HCT116 (cell line): ENCODE measurements at places on chromosomes 16 and 17. TPM values are rescaled to one million over a fixed set of nuclear protein-coding genes. Genes with fewer than 3 reads are reported as not detected.

DNA sequence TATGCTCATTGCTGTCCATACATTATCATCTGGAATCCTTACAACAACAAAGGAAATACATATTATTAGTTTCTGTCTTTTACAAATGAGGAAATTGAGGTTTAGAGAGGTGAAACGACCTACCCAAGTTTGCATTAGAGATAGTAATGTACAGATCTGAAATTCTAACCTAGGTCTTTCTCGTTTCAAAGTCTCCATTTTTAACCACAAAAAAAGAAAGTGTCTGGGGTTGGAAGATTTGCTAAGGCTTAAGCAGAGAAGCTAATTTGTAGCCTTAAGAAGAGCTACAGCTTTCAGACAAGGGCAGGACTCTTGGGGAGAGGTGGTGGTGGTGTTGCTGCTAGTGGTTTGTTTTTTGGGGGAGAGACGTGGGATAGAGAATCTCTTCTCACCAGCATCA is 19.2 kb downstream of the CIITA start:
- H3K27me3 ChIP-seq, result peaks cover 16% of the 10 kb centered on the region
- no peak for DNase-seq

Gene P2RX1
- not detected for total RNA-seq

- no peak overlapping the region for H3K27ac ChIP-seq
- no peaks in the 10 kb centered on the region for H3K27me3 ChIP-seq
- peak; percentile 61 for DNase-seq
- no peak overlapping the region for H3K4me3 ChIP-seq
- peaks cover 8% of the 10 kb centered on the region for H3K4me1 ChIP-seq
- no peaks in the 10 kb centered on the region for H3K36me3 ChIP-seq
Measured at GRCh38 chr17:42101513-42102292, 3.4 kb upstream of the ZNF385C start.

DNA sequence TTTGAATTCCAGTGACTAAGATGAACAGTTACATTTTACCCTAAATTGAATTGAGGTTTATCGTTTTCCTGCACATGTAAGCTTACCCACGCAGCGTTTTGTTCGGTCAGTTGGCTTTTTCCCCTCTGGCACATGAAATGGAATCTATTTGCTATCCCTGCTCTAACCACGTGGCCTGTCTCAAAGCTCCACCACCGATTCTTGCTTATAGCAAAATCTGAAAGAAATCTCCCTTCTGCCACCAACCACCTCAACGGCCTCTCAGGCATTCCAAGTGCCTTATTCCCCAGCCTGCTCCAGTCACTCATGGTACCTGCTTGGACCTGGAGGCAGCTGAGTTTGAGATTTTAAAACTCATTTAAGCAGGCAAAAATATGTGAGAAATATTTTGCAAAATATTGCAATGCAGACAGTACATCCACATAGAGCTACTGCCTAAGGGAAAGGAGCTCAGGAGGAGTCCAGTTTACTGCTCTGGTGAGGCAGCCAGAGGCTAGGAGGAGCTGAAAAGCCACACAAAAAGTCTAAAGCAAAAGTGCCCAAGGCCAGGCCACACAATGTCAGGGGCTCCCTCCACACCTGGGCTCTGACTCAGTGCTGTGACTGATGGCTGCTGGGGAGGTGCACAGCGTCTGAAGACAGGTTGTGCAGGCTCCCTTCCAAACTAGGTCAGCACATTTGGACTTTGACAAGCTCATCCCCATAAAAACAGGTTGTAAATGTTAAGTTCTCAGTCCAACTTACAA is 26.4 kb downstream of the ARHGAP17 start:
- DNase-seq, result peak; percentile 6
- no peak overlapping the region for H3K4me3 ChIP-seq
- peaks cover 29% of the 10 kb centered on the region for H3K4me1 ChIP-seq
- no peaks in the 10 kb centered on the region for H3K27me3 ChIP-seq

Gene PLXDC1
- 1.8 TPM for total RNA-seq

- no peaks in the 10 kb centered on the region for H3K36me3 ChIP-seq
Measured at GRCh38 chr17:27511168-27511883, 55.1 kb downstream of the KSR1 start.

DNA sequence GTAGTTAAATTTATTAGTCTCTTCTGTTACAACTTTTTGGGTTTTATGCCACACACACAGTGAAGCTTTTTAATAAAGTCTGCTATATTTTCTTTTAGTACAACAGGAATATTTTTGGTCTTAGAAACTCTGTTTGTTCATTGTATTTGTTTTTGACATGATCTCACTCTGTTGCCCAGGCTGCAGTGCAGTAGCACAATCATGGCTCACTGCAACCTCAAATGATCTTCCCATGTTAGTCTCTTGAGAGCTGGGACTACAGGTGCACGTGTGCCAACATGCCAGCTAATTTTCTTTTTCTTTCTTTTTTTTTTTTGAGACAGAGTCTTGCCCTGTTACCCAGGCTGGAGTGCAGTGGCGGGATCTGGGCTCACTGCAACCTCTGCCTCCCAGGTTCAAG is 27.1 kb downstream of the PPM1D start:
- no peak overlapping the region for H3K4me3 ChIP-seq
- H3K27me3 ChIP-seq, result no peaks in the 10 kb centered on the region
- no peaks in the 10 kb centered on the region for H3K4me1 ChIP-seq
- H3K36me3 ChIP-seq, result peaks cover 3% of the 10 kb centered on the region; the same call in 1 of the 2 replicates

DNA sequence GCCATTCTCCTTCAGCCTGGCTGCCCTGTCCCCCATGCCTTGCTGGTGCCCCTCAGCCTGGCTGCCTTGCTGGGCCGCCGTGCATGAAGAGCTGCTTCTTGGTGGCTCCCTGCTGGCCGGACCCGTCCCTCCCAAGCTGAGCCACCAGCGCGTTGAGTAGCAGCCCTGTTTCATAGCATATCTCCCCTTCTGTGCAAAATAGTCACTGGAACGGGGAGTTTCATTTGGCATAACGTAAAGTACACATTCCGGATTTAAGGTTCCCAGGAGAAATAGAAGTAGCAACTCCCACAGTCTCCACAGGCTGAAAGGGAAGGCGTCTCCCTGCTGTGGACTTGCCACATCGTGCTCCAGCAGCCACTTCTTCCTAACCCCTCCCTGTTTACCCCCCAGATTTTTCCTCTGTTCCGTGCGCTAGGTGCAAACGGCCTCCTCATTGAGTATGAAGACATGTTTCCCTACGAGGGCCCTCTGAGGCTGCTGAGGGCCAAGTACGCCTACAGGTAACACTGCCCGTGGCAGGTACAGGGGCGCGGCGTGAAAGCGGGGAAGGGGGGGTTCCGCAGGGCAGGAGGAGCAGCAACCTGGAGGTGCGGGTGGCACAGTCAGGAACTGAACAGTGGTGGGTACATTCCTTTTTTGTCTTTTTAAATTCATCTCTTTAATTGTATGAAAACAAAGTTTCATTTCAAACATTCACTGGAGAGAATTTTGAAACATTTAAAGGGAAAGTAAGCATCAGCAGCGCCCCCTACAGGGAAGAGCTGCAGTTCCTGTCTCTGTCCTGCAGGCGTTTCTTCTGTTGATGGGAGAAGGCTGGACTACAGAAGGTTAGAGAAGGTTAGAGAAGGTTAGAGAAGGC is 5.8 kb upstream of the OGFOD3 start:
- H3K27me3 ChIP-seq, result no peaks in the 10 kb centered on the region
- peak; percentile 36 for DNase-seq
- H3K4me1 ChIP-seq, result peaks cover 4% of the 10 kb centered on the region
- H3K27ac ChIP-seq, result no peak overlapping the region

GRCh38 chr17:80270836-80271235 is 10.2 kb downstream of the RNF213 start:
- H3K27me3 ChIP-seq, result no peaks in the 10 kb centered on the region
- DNase-seq, result no peak
- no peak overlapping the region for H3K4me3 ChIP-seq
- no peaks in the 10 kb centered on the region for H3K4me1 ChIP-seq

Gene C17orf58
- total RNA-seq, result 38.1 TPM

DNA sequence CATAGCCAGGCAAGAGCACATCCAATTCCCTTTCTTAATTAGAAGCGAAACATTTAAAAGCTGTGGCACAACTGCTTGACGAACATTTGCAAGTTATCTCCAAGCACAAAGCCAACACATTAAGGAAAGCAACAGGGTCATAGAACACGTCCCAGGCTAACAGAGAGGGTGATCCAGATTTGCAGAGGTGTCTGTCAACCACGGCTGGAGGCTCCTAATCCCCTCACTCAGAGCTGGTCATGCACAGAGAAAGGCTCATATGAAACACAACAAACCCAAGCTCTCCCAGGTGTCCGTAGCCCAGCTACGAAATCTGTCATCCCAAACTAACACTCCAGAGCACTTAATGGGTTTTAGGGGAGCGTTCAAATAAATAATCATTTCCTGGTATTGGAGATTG is 276.1 kb downstream of the SLC39A11 start:
- H3K4me3 ChIP-seq, result no peak overlapping the region
- peaks cover 11% of the 10 kb centered on the region for H3K4me1 ChIP-seq
- no peaks in the 10 kb centered on the region for H3K36me3 ChIP-seq
- no peak for DNase-seq

DNA sequence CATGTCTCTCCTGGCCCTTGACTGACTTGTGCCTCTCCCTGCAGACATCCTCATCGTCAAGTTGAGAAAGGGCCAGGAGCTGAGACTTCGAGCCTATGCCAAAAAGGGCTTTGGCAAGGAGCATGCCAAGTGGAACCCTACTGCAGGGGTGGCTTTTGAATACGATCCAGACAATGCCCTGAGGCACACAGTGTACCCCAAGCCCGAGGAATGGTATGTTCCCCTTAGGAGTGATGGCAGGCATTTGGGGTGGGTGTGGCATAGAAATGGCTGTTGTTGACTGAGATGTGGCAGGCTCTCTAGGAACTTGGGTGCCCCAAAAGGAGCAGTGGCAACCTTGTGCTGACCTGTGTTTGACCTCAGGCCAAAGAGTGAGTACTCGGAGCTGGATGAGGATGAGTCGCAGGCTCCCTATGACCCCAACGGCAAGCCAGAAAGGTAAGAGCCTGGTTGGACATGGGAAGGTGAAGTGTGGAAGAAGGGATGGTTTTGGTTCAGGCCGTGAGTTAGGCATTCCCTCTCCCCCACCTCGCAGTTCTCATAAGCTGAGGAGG is 7.5 kb downstream of the POLR2C start:
- H3K36me3 ChIP-seq, result peaks cover 67% of the 10 kb centered on the region
- no peak overlapping the region for H3K27ac ChIP-seq
- no peaks in the 10 kb centered on the region for H3K27me3 ChIP-seq
- H3K4me1 ChIP-seq, result no peaks in the 10 kb centered on the region
- no peak for DNase-seq
